ENCODE measurements at places on chromosomes 6 and 20.

DNA sequence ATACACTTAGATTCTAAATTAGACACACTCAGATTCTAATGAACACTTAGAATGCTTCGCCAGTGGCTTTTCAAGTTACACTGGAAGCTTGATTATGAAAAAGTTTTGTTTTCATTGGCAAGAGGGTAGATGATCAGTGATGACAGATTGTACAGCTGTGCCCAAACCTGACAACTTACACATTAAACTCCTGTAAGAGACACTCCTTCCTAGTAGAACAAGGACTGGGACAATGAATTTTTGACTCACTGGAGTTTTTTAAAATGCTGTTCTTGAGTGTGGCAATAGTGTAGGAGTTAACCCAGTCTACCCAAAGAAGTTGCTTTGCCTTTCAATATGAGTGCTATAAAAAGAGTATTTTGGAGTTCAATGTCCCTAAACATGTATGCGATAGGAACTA, 140.8 kb downstream of the SLC16A10 start:
- no peak for DNase-seq

DNA sequence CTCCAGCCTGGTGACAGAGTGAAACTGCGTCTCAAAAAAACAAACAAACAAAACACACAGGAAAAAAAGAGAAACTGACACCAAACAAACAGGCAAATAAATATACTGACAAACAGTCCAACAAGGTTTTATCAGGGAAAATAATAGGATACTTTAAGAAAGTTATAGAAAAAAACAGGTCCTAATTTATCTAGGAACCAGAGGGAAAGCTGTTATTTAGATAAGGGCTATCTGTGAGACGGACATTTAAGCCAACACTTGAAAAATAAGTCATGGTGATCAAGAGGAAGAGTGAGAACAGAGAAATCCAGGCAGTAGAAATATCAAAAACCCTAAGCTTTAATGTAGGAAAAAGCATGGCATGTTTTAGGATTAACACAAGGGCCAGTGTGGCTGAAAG, 68.9 kb downstream of the FAM217A start:
- DNase-seq: no peak

DNA sequence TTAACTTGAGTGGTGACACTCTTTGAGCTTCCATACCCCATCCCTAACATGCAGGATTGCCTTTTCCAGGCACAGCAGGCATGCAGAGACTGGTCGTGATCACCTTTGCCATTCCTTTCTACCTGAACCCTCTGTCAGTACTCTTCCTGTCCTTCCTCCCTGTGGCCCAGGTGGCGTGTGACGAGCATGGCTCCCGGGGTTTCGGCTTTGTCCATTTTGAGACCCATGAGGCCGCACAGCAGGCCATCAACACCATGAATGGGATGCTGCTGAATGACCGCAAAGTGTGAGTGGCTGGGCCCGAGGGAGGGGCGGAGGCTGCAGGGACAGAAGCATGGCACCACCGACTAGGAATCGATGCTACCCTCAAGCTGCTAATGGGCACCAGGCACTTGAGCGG, 6.7 kb downstream of the PABPC1L start:
- no peak for DNase-seq

DNA sequence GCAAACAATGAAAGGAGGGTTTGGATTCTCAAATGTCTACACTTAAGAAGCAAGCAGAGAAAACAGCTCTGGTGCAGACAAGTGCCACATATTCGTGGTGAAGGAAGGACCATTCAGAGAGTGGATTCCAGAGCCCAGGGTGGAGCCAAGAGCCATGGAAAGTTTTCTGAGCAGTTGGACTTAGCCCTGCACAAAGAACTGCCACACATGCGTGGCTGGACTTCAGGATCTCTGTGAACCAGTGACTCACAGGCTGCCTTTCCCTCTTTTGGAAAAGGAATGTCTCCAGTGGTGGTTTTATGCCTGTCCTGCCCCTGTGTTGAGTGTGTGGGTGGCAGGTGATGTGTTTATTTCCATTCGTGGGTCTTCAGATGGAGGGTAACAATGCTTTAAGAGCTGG, 489.5 kb downstream of the CDH26 start:
- DNase-seq: no peak

GRCh38 chr6:139376017-139376330, 1.5 kb upstream of the CITED2 start:
- no peak for DNase-seq

Data from activated CD4-positive, alpha-beta T cell treated with anti-CD3 and anti-CD28 coated beads, Interleukin-2, amount 50 U/mL, for 1 hour (primary cell).